Panc1 (cell line): ENCODE measurements at places on chromosomes 11 and 22. TPM values are rescaled to one million over a fixed set of nuclear protein-coding genes. Genes with fewer than 3 reads are reported as not detected.

DNA sequence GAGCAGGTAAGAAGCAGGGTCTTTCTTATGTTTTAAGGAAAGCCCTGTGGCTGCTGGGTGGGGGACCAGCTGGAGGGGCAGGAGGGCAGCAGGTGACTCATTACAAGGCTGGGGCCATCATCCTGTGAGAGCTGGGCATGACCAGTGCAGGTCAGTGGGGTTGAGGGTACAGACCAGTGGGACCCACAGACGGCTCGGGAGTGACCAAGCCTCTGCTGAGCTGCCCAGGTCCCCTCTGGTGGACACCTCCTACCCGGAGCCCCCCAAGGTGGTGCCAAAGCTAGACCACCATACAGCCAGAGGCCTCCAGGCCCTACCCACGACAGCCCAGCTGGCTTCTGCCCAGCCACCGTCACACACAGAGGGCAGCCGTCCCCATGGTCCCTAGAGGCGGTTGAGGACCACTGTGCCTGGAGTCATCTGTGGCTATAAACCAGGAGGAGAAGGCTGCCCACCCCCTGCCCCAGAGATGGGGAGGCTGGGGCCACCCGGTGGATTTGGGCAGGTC lies 670 bp downstream of the MYEOV start:
- no peak for DNase-seq

DNA sequence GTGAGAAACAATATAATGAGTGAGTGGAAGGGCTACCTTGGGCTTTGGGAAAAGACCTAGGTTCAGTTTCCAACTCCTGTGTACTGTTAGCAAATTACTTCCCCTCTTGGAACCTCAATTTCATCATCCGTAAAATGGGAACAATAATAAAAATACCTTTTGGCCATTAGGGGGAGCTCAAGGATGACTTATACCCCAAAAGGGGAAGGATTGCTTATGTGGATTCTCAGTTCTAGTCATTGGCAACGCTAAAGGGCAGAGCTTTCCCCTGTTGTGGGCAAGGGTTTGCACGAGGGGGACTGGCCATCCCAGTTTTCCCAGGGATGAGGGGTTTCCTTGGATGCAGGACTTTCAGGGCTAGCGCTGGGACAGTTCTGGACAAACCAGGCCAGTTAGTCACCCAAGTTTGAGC lies 3.1 kb upstream of the COMMD9 start:
- no peak for DNase-seq

DNA sequence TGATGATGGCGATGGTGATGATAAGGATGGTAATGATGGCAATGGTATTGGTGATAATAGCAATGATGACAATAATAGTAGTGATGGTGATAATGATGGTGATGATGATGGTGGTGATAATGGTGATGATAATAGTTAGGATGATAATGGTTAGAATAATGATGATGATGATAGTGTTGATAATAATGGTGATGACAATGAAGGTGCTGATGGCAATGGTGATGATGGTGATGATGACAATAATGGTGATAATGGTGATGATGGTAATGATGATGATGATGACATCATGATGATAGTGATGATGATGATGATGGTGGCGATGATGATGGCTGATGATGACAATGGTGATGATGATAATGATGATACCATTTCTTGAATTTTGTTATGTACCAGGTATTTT lies 309.9 kb downstream of the MIAT start:
- DNase-seq: no peak

- no peak for DNase-seq
These were observed 73.5 kb downstream of the GAB2 start for GRCh38 chr11:78344094-78344493.

- DNase-seq: no peak
These were observed 109.2 kb downstream of the RRM1 start for GRCh38 chr11:4203603-4204360.

GRCh38 chr22:39178206-39179111 lies 26.0 kb upstream of the CBX7 start:
- no peak for DNase-seq

The ART1 gene
- not detected for total RNA-seq

The PANX3 gene
- total RNA-seq: not detected

The OR11H1 gene
- not detected for total RNA-seq

The SERHL2 gene
- total RNA-seq: 1.6 TPM
